ENCODE measurements at places on chromosomes 16 and 17.

DNA sequence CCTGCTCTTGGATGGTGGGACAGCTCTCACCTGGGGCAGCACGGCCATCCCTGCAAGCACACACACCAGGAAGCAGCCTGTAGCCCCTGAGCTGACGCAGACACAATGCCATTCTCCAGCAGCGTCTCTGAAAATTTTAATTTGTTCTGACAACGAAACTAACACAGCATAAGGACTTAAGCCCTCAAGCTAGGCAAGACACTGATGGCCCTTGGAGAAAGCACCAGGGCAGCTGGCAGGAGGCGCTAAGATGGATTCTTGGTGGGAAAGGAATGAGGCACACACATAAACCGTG is 2.7 kb upstream of the LIMD2 start:
- no peak for DNase-seq

DNA sequence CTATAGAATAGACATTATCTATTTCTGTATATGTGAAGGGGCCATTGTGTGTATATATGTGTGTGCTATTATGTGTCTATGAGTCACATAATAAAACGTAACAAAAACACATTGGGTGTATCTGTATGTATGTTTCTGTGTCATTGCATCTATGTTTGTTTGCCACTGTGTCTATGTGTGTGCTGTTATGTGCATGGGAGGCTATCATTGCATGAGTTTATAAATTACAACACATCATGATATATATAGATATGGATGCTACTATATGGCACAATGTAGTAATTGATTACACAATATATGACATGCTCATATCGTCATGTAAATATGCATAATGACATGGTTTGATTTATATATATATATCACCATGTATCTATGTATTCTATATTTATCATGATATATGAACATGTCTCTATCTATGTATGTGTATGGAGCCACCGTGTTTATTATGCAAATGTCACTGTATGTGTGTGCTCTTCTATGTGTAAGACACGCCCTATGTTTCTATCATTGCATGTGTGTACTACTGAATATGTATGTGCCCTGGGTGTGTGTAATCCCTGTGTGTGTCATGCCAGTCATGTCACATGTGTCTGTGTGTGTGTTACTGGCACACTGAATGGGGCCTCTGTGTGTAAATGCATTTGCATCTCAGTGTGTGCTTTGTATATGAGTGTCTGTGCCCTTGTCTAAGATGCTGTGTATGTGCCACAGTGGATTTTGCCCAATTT is 1.4 kb upstream of the TSPOAP1 start:
- no peak for DNase-seq

DNA sequence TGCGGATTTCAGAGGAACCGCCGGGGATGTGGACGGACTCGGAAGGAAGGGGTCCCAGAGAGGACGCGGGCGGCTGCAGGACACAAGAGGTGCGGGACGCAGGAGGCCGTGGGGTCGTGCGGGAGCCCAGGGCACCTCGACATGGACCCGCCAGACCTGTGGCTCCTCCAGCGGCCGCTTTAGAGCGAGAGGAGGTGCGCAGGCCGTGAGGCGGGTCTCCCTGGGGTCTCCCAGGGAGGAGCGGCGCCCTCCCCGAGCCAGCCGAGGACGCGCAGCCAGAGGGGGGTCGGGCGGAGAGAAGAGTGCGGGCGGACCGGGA is 6.8 kb upstream of the FLYWCH1 start:
- peak; percentile 53 for DNase-seq

DNA sequence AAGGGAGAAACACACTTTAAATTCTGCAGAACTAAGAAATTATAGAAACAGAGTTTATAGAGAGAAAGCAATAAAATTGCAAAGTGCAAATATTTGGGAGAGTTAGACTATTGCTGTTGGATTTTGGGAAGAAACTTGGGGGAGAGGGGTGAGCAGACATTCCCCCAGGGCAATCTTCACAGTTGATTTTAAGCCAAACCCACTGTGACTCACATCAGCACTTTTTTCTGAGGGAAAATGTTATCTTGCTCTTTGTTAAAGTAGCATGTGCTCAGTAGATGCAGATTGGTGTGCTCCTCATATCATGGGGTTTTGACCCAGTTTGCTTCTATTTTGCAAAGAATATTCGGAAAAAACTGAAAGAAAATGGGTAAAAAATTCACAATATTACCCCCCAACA is 367.6 kb downstream of the CDH11 start:
- DNase-seq: no peak

- DNase-seq: no peak
Observed at GRCh38 chr16:74825941-74826340, 51.3 kb upstream of the FA2H start.

DNA sequence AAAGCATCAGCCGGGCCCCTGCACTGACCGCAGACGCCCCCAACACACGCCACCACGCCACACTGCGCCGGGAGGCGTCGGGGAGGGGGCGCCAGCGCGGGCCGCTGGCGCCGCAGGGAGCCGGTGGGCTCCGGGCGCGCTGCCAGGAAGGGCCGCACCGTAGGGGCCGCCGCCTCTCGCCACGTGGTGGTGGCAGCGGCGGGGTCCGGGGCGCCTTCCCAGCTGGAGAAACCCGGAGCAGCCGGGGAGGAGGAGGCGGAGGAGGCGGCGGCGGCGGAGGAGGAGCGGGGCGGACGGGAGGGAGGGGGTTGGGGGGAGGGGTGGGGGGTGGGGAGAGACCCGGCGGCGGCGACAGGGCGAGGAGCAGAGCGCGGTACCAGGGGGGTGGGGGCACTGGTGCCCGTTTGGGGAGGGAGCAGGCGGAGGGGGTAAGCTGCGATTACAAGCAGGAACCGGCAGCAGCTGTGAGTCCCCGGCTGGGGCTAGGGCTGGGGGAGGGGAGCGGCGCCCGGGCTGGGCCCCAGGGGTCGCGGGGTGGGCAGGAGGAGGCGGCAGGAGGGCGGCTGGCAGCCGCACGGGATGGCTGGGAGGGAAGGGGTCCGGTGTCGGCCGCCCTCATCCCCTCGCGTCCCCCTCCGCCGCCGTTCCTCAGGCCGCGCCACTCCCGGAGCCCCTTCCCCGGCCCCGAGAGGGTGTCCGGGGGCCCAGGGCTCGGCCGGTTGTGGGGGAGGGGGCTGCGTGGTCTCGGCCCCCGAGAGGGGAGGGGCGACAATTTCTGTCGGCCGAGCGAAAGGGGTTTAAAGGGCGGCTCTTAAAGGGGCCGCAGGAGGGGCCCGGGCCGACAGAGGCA is at the start of gene TBKBP1:
Gene TBKBP1, plus strand, starts transcription at position 431 of the 850 bp plus-strand sequence. CDS start 1,952 bp downstream, outside the sequence.
- peak; percentile 63 for DNase-seq

GRCh38 chr17:72407931-72408330 is 287.1 kb downstream of the SOX9 start:
- DNase-seq: no peak

- peak; percentile 88 for DNase-seq
Observed at GRCh38 chr17:63961355-63962212, 11.1 kb downstream of the SCN4A start.

DNA sequence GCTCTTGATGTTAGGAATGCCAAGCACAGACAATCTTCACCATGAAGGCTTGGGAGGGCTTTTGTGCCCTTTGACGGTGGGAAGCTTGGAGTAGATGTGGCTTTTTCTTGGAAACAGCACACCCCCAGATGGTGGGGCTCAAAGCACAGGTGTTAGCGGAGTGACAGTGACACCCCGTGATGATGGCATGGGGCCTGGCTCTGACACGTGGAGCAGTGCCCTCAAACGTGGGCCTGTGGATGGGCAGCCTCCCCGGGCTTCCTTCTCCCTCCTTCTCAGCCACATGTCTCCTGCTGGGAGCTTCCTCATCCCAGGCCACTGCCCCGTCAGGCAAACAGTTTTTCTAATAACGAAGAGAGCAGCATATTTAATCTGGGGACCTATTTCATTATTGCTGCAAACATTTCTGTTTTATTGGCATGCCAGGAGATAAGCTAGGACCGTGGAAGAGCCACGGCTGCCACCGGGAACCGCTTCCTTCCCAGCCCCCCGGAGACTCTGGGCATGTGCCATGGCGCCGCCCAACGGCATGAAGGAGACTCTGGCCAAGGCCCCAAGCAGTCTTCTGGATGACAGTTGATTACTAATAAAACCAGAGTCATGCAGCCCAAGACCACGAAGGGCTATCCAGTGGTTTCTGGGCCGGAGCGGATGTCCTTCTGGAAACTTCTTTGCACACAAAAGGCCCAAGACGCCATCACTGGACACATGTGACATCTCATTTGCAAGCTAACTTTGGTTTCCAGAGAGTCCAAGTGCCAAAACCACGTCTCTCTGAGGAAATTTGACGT is 280.3 kb upstream of the FOXF1 start:
- no peak for DNase-seq

DNA sequence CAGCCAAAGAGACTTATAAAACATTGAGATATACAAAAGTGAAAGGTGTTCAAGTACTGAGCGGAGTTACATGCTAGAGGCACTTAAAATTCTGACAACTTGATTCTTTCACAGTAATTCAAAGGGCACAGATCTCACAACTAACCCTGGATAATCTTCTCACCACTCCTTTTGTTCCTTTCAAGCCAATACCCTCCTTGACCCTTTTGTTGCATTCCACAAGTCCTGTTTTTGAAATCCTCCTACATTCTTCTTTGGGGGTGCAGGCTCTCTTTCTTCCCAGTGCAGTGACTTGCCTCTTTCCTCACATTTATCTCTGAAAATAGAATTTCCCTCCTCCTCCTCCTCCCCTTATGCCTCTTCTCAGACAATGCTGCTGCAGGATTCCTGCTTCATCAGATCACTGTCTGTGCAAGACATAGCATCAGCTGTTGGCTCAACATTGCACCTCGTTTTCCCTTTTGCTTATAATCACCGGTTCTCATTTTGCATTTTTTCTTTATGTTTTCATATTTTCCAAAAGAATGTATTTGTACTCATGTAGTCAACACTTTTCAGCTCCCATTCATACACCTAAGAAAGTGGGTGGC is 199.3 kb downstream of the CDH8 start:
- no peak for DNase-seq

DNA sequence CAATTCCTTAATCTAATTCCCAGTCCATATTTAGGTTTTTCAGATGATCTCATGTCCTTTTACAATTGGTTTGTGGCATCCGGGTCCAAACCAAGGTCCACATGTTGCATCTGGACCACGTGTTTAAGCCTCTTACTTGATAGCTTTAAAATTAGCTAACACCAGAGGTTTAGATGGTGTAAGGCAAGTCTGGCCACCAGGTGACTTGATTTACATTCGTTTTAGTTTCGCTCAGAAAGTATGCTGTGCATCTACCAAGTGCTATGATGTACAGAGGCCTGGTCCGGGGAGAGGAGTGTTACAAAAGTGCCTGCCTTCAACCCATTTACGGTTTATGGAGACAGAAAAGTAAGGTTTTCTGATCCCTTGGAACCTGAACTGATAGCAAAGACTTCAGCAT is 878 bp upstream of the DNAJA2 start:
- no peak for DNase-seq

- no peak for DNase-seq
Observed at GRCh38 chr17:22484826-22485225, 792.5 kb downstream of the KCNJ18 start.

- no peak for DNase-seq
Observed at GRCh38 chr16:11493531-11493929, 93.2 kb downstream of the LITAF start.

DNA sequence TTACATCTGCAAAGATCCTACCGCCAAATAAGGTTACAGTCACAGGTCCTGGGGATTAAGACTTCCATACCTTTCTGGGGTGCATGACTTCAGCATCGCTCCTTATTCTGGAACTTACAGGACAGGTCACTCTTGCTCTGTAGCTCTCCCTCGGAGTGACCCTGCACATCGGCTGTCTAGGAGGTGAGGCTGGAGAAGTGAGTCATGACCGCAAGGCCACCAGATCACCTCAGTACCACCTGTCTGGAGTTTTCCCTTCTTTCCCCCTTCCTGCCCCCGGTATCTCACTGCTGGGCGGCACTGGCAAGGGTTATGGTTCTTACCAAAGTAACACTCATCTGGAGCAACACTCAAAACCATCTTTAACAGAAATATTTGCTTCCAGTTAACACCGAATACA is 374.8 kb downstream of the SLC39A11 start:
- no peak for DNase-seq

- DNase-seq: no peak
Observed at GRCh38 chr16:15031179-15031578, 24.7 kb downstream of the NTAN1 start.

DNA sequence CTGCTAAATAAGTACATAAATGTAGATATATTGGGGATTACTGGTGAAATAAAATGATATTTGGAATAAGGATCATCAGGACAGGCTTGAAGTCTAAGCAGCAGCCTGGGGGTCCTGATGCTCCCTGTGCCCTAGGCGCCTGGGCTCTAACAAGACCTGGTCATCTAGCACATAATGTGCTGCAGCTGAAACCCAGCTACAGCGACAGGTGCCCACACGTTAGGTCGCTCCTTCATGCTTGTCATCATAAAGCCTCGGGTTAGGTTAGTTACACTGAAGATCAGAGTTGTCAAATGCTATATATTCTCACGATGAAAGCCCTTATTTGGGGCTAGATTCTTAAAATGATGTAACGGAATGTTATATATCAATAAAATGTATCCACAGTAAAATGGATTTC is 11.5 kb downstream of the NARF start:
- no peak for DNase-seq

- no peak for DNase-seq
Observed at GRCh38 chr17:1810450-1811103, 19.1 kb downstream of the SMYD4 start.

GRCh38 chr17:4020096-4020495 is 55.9 kb upstream of the ATP2A3 start:
- DNase-seq: no peak

DNA sequence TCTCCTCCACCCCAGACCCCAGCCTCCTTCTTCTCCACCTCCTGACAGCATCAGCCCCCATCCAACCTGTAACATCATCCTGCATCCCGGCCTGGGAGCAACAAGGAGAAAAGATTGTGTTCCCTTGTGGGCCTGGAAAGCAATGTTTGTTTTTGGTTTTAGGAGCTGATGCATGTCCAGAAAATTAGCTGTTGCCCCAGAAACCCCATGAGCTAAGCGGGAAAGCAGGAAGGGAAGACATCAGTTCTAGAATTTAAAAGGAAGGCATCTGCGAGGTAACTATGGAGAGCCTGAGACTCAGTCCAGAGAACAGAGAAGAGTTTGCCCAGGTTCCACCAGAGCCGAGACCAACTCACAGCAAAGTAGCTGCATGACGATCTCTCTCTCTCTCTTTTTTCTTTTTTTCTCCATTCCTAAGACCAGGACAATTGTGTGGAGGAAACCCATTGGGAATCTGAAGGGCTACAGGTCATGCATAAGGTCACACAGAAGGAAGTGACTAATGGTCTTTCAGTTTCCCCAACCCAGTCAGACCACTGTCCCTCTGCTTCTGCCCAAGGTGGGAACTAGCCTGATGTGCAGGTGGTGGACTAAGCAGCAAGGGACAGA is 124.4 kb downstream of the SLC39A11 start:
- no peak for DNase-seq

DNA sequence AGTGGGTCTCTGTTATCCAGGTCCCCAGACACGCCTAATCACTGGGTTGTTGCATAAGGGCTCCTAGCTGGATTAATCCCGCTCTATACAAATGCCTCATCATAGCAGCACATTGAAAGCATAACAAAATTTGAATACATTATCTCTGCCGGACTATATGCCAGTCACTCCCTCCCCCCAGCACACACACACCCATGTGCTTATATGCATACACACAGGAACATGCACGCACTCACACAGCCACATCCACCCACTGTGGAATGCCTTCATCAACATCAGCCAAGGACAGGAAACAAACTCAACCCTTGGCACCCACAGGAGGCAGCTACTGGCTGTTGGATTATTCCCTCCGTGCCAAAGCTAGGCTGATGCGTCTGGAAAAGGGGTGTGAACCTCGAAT is 3.5 kb upstream of the CDH13 start:
- no peak for DNase-seq

GRCh38 chr16:28110479-28110878 is 47.0 kb upstream of the GSG1L start:
- DNase-seq: no peak
